ENCODE measurements at places on chromosomes 3 and 15.

GRCh38 chr3:52379610-52380009 lies 63.5 kb downstream of the DNAH1 start:
- DNase-seq, result no peak

DNA sequence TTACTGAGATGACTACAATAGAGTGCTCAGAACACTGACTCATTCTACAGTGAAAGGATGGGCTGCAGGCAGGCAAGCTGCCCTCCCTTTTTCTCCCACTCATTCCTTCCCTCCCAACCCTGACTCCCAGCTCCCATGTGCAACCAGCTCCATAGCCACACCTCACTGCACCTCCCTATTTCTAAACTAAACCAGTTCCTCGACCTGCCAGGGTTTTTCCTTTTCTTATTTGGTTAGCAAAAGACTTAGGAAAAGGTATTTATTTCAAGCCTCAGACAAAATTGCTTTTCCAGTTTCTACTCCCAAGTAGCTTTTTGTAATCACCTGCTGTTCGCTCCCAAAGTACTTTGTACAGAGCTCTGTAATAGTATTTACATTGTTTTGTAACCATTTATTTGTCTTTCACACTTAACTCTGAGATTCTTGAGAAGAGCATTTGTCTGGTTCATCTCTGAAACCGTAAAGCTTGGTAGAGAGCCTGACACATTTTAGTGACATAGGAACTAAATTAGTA lies 2.2 kb downstream of the AADAC start:
- peak; percentile 15 for DNase-seq

DNA sequence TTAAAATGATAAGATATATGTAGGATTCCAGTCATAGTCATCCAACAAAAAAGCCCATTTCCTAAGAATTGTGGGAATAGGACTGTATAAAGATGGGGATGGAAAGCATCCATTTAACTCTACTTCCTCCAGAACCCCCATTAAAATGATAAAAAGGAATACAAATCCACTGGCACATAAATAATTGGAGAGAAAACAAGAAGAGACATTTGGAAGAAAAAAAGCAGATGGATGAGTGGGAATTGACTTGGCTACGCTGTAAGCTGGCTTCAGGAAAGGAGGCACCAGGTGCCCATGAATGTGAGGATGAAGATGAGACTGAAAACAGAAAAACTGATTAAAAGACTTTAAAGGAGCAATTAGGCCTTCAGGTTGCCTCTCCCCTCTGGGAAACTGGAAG lies 91.8 kb downstream of the ST8SIA2 start:
- no peak for DNase-seq

DNA sequence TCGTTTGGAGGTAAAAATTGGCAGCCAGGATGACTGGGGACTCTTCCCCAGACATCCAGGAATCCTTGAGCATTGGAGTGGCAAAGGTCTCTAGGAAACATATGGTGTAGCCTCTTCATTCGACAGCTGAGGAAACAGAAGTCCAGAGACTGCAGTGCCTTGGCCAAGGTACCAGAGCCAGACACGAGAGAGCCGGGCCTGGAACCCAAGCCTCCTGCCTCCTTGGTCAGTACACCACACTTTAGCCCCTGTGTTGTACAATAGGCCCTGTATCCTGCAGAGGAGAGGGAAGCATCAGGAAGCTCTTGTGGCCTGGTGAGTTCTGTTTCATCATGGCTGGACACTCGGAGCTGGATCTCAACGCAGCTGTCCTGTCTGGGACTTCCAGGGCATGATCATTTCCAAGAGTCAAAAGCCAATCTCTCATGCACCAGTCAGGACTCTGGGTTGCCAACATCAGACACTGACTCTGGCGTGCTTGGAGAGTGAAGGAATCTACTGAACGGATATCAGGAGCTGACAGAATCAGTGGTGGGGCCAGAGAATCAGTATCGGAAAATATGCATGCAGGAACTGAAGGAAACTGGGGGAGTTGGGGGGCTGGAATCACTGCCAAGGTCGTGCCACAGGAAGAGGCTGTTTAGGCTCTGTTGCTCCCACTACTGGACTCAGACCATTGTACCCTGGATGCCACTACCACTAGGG lies 6.4 kb upstream of the MINAR1 start:
- DNase-seq, result no peak

GRCh38 chr15:71443538-71443937 lies 328.3 kb downstream of the THSD4 start:
- peak; percentile 36 for DNase-seq

DNA sequence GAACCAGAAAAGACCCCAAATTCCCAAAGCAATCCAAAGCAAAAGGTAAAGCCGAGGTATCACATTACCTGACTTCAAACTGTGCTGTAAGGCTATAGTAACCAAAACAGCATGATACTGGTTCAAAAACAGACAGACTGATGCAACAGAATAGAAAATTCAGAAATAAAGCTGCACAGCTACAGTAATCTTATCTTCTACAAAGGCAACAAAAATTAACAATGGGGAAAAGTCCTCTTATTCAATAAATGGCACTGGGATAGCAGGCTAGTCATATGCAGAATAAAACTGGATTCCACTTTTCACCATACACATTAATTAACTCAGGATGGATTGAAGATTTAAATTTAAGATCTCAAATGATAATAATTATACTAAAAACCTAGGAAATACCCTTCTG lies 392.6 kb upstream of the CBLB start:
- DNase-seq, result no peak

DNA sequence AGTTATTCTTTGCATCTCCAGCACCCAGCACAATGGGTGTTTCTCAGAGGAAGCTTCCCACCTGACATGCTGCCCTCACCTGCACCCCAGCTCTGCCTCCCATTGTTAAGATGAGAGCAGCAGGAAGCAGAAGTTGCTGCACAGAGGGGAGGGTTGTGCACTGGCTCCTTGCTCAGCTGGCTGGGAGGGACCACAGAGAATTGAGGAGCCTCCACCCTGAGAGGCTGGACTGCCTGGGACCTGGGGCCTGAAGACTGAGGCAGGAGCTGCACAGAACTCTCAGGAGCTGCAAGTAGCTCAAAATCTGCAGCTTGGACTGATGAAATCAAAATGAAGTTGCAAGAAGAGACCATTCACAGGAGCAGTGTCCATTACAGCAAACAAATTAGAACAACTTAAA lies 222.3 kb upstream of the LINGO1 start:
- DNase-seq, result no peak

- peak; percentile 96 for DNase-seq
Observed at GRCh38 chr3:188947401-188948280, 224.1 kb upstream of the TPRG1 start.

- DNase-seq, result peak; percentile 42
Observed at GRCh38 chr3:125069452-125069851, 13.7 kb upstream of the HEG1 start.

- no peak for DNase-seq
Observed at GRCh38 chr3:69142090-69142489, 19.7 kb upstream of the LMOD3 start.

DNA sequence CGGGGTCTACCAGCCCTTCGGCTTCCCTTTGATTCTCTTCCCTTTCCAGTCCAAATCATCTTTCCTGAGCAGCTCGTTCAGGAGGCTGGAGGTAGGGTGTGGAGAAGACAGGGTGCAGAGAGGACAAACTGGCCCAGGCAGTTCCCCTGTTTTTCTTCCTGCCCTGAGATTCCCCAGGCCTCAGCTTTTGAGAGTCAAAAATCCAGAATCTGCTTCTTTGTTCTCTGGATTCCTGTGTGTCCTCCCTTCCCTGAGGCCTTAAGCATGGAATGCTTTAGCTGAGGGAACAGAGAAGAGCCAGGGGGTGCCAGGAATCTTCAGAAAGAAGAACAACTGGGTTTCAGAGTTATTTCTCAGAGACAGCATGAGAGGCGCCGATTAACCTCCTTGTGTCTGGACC lies 26.7 kb upstream of the LRTM1 start:
- DNase-seq, result no peak

- DNase-seq, result no peak
Observed at GRCh38 chr15:84143753-84144314, 91.7 kb upstream of the GOLGA6L4 start.

DNA sequence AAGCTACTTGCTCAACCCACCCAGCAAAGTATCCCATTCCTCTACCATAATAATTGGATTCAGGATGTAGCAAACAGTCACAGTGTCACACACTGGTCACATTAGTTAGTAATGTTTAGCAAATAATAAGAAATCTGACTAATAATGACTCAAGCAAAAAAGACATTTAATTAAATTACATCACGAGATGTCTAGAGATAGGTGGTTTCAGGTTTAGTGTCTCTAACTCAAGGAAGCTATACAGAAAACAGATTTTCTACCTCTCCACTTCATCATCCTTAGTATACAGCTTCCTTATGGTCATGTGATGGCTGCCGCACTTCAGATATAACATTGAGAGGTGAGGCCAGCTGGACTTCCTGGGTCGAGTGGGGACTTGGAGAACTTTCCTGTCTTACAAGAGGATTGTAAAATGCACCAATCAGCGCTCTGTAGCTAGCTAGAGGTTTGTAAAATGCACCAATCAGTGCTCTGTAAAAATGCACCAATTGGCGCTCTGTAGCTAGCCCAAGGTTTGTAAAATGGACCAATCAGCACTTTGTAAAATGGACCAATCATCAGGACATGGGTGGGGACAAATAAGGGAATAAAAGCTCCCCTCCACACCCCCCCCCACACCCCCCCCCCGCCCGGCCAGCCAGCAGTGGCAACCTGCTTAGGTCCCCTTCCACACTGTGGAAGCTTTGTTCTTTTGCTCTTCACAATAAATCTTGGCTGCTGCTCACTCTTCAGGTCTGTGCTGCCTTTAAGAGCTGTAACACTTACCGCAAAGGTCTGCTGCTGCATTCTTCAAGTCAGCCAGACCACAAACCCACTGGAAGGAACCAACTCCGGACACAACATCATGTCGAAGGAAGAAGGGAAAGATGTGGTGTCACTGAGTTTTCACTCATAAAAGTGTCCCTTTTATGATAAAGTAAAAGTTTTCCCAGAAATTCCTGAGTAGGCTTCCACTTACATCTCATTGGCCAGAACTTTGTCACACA lies 24.9 kb upstream of the ARPIN start:
- no peak for DNase-seq

GRCh38 chr3:59813148-59813538 lies 763.3 kb upstream of the CFAP20DC start:
- no peak for DNase-seq

DNA sequence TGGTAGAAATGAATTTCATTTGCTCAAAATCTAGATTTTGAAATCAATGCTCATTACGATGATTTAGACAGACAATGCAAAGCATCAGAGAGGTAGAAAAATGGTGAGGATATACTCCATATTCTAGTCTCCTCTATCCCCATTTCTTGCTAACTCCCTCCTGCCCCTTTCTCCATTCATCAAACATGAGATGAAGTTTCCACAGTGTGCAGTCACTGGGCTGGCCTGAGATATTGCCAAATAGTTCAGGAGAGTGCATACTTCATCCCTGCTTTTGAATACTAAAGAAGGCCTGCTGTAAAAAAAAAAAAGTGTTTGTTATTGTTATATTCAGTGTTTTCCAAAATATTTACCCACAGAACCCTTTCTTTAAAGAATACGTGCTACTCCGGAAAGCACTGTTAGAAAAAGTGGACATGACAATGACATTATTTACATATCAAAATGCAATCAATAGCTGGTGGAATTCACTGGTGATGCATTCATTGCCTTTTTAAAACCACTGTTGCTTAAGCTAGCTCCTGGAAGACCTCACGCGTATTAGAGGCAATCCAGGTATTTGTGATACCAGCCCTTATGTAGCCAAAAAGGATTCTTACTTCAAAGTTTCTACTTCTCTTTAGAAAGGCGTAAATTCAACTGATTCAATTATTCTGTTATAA lies 247.6 kb upstream of the SOX2 start:
- DNase-seq, result no peak

DNA sequence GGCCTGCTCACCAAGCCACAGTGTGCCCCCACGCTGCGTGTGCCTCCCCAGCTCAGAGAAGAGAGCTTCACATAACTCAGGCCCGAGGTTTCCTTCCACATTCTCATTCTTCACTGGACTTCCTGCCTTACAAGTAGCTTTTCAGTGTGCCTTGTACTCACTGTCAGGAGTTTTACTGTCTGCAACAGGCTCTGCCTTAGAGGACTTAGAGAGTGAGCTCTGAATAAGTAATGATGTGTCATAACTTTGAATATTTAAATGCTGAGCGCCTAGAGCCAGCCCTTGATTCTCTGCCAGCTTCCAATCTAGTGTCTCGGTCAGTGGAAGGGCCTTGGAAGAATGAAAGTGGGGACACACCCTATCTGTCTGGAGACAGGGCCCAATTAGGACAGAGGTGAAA lies 41.8 kb downstream of the ITGB5 start:
- DNase-seq, result peak; percentile 47

DNA sequence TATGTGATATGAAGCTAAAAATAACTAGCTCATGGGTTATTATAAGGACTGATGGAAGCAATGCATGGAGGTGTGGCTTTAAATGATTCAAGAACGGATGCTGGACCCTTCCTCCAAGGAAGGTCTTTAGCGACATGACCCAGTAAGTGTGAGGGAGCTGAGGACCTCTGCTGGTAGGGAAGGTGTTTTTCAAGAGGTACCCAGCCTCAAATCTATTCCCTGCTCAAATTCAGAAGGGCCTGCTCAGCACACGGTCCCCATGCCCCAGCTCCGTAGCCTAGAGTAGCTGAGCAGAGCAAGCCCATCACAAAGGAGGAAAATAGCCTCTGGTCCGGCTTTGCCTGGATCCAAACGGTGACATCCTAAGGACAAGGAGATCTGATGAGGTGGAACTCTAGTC lies 266.2 kb upstream of the IGF1R start:
- DNase-seq, result no peak

GRCh38 chr3:195411836-195412235 lies 31.0 kb downstream of the ACAP2 start:
- DNase-seq, result no peak

All from Ammon's horn (tissue), 1 donor.